ENCODE measurements at places on chromosomes 6 and 20.

DNA sequence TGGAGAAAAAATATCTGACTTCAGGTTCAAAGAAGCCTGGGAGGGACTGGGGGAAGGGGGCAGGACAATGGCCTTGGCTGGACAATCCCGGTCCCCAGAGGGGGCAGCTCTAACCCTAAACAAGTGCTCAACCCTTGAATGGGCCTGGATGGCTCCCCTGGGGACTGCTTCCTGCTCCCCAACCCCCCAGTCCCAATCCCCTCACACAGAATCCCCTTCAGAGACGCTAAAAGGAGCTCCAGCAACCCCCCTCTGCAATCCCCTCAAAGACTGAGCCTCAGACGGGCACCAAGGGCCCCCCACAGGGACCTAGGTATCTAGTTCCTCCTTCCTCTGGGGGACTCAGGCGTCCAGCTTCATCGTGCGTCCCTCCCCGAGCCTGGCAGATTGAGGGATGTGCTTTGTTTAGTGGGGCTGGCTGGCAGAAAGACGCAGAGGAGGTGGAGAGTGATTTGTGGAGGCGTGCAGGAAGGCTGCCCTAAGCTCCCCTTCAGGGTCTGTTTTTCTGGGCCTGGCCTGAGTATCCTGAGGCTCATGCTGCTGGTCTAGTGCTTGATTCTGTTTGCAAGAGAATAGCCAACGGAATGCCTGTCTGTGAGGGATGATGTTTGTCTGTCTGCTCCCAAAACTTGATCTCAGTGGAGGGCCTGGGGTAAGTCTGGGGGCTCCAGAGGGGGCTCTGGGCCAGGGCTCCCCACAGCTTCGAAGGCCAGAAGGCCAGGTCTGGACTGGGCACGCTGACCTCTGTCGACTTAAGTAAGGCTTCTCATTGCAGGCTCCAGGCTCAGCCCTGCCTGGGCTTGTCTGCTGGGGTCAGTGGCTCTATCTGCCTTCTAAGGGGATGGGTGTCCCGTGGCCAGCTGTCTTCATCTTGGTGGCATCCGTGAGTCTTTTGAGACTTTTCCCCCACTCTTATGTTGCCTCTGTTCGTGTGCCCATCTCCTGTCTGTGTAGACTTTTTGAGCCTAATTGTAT lies 1.7 kb upstream of the POU5F1 start:
- no peak for DNase-seq

GRCh38 chr20:63249891-63250290 lies 4.4 kb downstream of the NKAIN4 start:
- no peak for DNase-seq

DNA sequence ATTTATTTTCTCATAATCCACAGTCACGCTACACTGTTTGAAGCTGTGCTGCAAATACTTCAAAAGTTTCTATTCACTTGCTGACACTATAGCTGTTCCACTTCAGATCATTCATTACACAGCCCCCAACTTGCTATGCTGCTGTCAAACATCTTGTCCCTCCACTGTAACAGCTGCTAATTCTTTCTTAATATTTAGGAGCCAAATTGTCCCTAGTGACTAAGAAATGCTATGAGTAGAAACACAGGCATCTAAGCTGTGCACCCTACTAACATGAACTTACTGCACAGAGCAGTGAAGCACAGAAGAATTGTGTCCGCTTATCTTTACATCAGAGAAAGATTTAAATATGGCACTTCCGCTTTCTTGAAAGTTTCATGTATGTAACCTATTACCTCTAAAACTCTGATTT lies 91.3 kb downstream of the PDE10A start:
- DNase-seq = no peak

- peak; percentile 56 for DNase-seq
Observed at GRCh38 chr20:25867776-25868649, 171.4 kb upstream of the ZNF337 start.

GRCh38 chr6:77290798-77291197 lies 172.5 kb downstream of the HTR1B start:
- DNase-seq = no peak

GRCh38 chr6:5512422-5512821 lies 251.1 kb downstream of the FARS2 start:
- DNase-seq = no peak

DNA sequence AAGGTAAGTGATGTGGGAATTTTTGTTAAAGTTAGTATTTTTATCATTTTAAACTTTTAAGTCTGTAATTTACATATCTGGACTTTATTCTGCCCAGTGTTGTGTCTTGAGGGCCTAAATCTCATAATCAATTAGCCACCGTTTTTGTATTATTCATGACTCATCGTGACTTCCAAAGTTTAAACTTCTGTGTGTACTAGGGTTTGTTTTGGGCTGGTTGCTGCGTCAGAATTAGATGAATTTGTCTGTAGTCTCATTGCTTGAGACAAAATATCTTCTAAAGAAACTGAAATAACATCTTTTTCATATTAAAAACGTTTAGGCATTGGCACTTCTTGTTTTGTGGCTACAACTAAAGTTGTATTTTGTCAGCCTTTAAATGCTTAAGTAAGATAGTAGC lies 41.3 kb downstream of the CDYL start:
- DNase-seq = no peak

DNA sequence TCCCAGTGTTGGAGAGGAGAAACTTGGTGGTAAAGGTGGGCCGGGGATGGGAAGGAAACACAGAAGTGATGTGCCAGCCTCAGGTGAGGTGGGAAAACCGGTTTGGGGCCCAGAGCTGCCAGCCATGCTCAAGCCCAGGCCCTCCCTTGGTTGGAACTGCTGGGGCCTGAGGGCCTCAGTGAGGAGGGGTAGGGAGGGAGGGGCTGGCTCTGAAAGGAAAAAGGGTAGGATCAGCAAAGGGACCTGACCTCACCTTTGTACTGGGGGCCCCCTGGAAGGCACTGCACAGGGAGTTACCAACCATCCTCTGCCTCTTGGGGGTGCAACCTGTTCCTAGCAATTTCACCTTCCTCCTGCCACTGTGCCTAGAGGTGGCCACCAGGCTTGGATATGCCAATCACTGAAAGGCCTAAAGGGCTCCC lies 1.8 kb upstream of the SPEF1 start:
- no peak for DNase-seq

DNA sequence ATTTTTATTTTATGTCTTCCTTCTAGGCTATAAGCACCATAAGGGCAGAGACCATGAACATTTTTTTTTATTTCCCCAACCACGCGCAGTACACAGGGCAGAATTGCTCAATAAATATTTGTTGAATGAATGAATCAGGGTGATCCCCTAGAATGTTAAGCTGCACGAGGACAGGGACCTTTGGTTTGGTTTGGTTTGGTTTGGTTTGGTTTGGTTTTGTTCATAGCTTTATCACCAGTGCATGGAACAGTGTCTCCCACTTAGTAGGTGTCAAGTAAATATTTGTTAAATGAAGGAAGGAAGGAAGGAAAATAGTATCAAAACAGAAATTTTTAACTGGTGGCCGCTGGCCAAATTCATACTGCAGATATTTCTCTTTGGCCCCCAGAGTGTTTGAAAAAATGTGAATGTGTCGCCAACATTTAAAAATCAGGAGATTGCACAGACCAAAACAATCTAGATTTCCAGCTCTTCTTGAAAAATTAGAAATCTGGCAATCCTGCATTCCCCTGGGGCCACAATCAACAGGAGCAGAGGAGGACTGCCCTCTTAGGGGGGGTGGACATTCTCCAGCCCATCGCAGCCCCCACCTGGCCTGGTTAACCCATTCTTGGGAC lies 205.3 kb downstream of the EYA2 start:
- DNase-seq = no peak

GRCh38 chr6:163585932-163586437 lies 171.5 kb downstream of the QKI start:
- no peak for DNase-seq

DNA sequence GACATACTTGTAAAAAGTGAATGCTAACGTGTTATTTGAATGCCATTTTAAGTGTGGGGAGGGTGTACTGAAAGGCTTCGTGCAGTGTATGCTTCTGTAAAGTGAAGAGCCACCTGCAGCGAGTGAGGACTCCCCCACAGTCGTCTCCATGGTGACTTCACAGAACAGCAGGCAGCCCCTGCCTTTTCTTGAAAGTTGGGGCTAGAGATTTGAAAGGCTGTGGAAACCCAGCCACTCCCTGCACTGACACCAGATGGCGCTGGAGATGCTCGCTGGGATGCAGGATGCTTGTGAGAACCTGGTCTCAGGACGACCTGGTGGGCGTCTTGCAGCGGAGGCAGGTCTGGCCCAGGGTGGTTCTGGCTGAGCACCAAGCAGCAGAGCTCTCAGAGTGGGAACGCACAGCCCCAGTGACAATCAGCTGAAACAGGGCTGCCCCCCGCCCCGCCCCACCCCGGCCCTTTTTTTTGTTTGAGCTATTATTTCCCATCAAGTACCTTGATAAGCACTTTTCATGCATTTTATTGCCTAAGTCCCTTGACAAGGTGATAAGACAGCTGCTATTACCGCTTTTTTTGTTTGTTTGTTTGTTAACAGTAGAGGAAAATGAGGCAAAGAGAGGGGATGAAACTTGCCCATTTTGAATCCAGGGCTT lies 150.3 kb downstream of the SYCP2 start:
- peak; percentile 30 for DNase-seq

Data from activated CD4-positive, alpha-beta T cell treated with anti-CD3 and anti-CD28 coated beads for 24 hours (primary cell).